ENCODE measurements at places on chromosomes 7 and 10.

- H3K36me3 ChIP-seq = no peaks in the 10 kb centered on the region
- no peaks in the 10 kb centered on the region for H3K4me1 ChIP-seq
- no peaks in the 10 kb centered on the region for H3K27me3 ChIP-seq
- no peak overlapping the region for H3K4me3 ChIP-seq
These were observed 36.3 kb upstream of the EXOC6 start for GRCh38 chr10:92811986-92812385.

GRCh38 chr7:126755381-126755780, 497.4 kb downstream of the GRM8 start:
- no peaks in the 10 kb centered on the region for H3K4me1 ChIP-seq
- no peaks in the 10 kb centered on the region for H3K36me3 ChIP-seq
- no peaks in the 10 kb centered on the region for H3K27me3 ChIP-seq

GRCh38 chr7:85773116-85773728, 586.4 kb upstream of the SEMA3D start:
- H3K27me3 ChIP-seq = no peaks in the 10 kb centered on the region
- DNase-seq = no peak
- H3K4me3 ChIP-seq = no peak overlapping the region
- no peaks in the 10 kb centered on the region for H3K36me3 ChIP-seq
- no peaks in the 10 kb centered on the region for H3K4me1 ChIP-seq

DNA sequence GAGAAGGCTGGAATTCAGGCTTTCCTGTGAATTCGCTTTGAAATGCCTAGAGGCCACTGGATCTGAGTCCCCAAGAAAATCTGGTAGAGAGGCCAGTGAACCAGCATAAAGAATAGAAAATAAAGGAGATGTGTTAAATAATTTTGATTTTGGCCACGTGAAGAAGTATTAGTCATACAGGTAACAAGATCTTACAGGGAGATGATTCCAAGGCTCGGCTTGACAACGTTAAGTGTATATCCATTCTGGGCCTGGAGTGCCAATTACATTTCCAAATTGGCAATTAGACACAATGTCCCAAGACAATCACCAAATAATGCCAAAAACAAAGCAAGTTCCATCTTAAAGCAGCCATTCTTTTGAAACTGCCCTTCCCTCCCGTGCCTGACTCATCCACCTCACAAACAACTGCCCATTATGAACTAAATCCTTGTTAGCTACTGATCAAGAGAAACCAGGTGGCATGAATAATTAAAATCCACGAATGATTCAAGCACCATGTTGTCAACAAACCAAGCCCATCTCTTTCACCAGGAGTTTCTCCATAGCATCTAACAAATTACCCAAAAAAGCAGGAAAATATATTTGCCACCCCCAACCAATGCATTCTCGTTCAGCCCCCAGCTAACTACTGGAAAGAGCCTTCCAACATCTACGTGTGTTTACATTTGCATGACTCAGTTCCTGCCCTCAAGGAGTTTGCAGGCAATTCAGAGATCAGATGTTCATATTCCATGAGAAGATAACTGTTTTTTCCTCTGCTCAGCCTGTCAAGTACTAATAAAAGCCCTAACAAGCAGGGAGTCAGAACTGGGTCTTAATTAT, 8.5 kb downstream of the KCNMA1 start:
- no peaks in the 10 kb centered on the region for H3K36me3 ChIP-seq
- no peaks in the 10 kb centered on the region for H3K4me1 ChIP-seq
- H3K27ac ChIP-seq = no peak overlapping the region

GRCh38 chr10:25028711-25029110, 12.3 kb downstream of the THNSL1 start:
- no peaks in the 10 kb centered on the region for H3K4me1 ChIP-seq
- no peak overlapping the region for H3K27ac ChIP-seq
- no peaks in the 10 kb centered on the region for H3K27me3 ChIP-seq
- H3K36me3 ChIP-seq = no peaks in the 10 kb centered on the region

DNA sequence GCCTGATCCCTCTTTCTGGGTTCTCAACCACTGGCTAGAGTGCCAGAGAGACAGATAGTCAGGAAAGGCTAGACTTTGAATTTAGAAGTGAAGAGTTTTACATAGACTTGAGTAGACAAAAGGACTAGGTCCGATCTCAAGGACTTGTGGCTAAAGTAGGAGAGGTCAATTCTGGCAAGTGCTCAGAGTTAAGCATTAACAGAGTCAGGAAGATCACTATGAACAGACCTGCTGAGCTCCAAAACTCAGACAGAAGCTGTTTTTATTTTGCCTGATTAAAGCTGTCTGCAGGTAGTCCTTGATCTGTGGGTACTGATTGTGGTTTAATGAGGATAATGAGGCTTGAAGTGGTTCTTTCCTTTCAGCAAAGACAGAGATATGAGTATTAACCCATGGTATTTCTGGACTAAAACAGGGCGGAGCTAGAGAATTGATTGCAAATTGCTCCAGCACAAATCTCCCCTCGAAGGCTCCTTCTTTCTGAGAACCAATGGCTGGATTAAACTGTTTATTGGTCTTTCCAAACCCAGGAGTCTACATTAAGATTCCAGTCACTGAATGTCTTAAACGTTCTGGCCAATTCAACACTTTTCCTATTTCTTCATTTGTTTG, 423.2 kb downstream of the IPMK start:
- H3K27ac ChIP-seq = no peak overlapping the region
- H3K36me3 ChIP-seq = no peaks in the 10 kb centered on the region
- H3K4me3 ChIP-seq = no peak overlapping the region
- H3K4me1 ChIP-seq = no peaks in the 10 kb centered on the region

DNA sequence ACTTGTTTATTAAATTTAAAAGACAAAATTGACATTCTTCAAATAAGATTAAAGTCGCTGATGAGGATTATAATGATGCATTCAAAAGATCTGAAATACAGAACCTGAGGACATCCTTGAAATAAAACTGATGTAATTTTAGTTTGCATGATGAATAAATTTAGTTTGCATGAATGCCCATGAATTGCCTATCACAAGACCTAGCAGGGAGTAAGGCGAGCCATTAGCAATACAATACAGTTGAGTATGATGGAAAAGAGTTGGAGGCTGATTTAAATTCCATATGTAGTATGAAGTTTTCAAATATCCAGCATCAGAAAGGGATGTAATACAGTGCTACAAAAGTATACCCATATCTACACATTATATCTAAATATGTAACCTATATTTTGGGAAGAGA, 321.3 kb downstream of the CACNA2D1 start:
- no peak for DNase-seq
- no peak overlapping the region for H3K4me3 ChIP-seq
- no peaks in the 10 kb centered on the region for H3K4me1 ChIP-seq
- H3K36me3 ChIP-seq = no peaks in the 10 kb centered on the region

DNA sequence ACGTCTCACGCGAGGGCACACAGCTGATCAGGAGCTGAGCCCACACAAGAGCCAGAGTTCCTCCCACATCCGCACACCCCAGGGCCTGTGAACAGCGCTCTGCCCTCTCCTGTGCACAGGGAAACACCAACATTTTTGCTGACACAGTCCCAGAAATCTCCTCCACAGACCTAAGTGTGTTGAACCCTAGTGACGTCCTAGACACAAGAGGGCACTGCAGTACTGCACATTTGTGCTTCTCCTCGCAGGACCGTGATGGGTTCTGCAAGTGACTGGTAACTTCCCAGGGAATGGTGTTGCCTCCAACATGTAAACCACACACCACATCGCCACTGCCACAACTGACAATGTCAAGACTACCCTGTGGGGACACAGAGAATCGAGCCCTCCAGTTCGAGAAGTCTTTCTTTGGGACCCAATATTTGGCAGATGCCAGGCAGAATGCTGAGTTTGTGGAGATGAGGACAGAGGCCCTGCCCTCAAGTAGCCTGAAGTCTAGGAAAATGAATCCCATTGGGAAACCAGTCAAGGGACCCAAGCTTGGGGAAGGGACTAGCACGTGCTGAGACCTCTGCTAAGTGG, 170.3 kb downstream of the PAXIP1 start:
- peaks cover 3% of the 10 kb centered on the region for H3K36me3 ChIP-seq
- H3K27ac ChIP-seq = no peak overlapping the region
- H3K4me3 ChIP-seq = no peak overlapping the region
- DNase-seq = peak; percentile 60

DNA sequence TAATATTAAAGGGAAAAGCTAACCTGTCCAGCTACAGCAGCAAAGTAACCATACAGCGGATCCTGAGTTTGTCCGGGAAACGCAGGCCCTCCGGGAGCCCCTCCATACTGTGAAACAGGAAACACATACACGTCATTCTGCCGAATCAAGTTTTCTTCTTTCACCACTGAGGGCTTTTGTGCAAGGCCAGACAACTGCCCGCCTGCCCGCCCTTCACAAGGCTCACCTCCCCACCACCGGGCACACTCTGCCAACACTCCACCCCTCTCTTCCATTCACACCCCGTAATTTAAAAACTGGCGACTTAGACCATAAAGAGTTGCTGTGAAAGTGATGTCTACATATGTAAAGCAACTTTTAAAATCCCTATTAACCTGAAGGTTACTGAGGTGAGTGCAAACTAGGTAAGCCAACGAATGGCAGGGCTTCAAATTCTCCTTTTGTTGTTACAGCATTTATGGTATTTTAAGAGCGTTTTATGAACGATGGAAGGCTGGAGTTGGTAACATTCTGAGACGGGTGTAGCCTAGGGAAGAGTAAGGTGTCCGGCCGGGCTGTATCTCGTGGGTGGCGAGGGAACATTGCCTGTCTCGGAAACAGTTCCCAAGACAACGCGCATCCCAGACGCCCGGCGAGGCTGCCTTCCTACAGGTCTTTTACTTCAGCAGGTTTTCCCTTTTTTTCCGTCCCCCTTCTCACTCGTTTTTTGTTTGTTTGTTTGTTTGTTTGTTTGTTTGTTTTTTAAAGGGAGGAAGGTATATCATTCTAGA, 817 bp downstream of the SRI start:
- peak overlapping the region; percentile 58 for H3K27ac ChIP-seq
- DNase-seq = peak; percentile 65
- H3K27me3 ChIP-seq = no peaks in the 10 kb centered on the region
- H3K4me3 ChIP-seq = peak overlapping the region; percentile 90
- H3K4me1 ChIP-seq = peaks cover 3% of the 10 kb centered on the region

GRCh38 chr10:82757901-82758300, 882.9 kb downstream of the NRG3 start:
- H3K4me1 ChIP-seq = no peaks in the 10 kb centered on the region
- no peaks in the 10 kb centered on the region for H3K36me3 ChIP-seq
- peak; percentile 58 for DNase-seq

DNA sequence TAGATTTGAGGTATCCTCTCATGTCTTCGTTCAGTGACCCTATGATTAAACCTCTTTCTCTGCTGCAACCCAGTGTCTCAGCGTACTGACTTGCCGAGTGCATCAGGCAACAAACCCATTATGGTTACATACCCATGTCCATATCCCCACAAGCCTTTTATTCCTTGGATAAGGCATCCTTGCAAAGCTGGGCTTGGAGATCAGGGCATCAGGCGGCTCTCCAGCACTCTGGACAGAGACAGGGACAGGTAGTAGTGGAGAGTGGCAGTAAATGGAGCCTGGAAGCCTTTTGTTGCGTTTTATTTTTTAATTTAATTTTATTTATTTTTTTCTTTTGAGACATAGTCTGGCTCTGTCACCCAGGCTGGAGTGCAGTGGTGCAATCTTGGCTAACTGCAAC, 32.0 kb upstream of the NPFFR1 start:
- H3K4me1 ChIP-seq = no peaks in the 10 kb centered on the region
- H3K27ac ChIP-seq = no peak overlapping the region
- H3K4me3 ChIP-seq = no peak overlapping the region
- no peak for DNase-seq
- H3K36me3 ChIP-seq = no peaks in the 10 kb centered on the region

GRCh38 chr7:104900525-104901239, 113.3 kb upstream of the KMT2E start:
- no peaks in the 10 kb centered on the region for H3K4me1 ChIP-seq
- H3K27me3 ChIP-seq = no peaks in the 10 kb centered on the region
- DNase-seq = no peak
- H3K4me3 ChIP-seq = no peak overlapping the region

- H3K36me3 ChIP-seq = no peaks in the 10 kb centered on the region
- no peak overlapping the region for H3K27ac ChIP-seq
- no peaks in the 10 kb centered on the region for H3K4me1 ChIP-seq
- H3K27me3 ChIP-seq = no peaks in the 10 kb centered on the region
- no peak overlapping the region for H3K4me3 ChIP-seq
- no peak for DNase-seq
These were observed 156.8 kb upstream of the LYZL1 start for GRCh38 chr10:29131952-29132547.

GRCh38 chr10:47347303-47347675, 874 bp upstream of the RBP3 start:
- no peak overlapping the region for H3K4me3 ChIP-seq
- H3K36me3 ChIP-seq = no peaks in the 10 kb centered on the region
- DNase-seq = no peak
- H3K4me1 ChIP-seq = no peaks in the 10 kb centered on the region

DNA sequence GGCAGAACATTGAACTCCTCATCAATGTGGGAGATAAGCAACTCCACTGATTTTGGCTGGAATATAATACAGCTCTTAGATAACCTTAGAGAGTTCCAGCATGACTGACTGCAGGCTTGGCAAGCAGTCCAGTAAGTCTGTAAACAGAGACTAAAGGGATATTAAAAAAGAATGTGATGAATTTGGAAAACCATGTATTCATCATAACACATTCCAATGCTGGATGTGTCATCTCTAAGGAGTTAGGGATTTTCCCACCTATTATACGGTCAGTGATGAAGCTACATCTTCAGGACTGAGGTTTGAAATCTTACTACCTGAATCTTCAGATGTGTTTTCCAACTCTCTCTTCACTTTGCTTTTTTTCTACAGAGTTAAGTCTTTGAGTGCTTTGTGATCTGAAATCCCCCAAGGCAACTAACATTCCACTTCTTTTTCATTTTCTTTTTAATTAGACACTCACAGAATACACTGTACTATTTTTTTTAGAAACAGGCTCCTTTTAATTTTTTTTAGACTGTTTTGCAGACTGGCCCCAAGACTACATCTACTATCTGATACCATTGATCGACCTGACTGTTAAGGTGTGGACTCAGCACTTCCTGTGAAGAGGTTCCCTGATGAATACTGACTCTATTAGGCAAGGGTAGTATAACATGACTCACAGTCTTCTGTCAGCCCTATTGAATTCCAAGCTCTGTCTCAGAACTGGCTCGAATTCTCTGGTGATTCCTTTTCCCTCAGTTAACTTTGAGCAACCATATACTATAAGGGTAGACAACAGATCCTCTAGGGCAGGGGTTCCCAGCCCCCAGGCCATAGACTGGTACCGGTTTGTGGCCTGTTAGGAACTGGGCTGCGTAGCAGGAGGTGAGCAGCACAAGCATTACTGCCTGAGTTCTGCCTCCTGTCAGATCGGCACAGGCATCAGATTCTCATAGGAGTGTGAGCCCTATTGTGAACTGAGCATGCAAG, 678.2 kb downstream of the GRM8 start:
- no peaks in the 10 kb centered on the region for H3K36me3 ChIP-seq
- no peak overlapping the region for H3K4me3 ChIP-seq
- no peaks in the 10 kb centered on the region for H3K4me1 ChIP-seq
- H3K27ac ChIP-seq = no peak overlapping the region

Measured in kidney (tissue), 22 donors.